Activated CD8-positive, alpha-beta memory T cell treated with anti-CD3 and anti-CD28 coated beads for 1 hour (primary cell): ENCODE measurements at places on chromosomes 3 and 15.

DNA sequence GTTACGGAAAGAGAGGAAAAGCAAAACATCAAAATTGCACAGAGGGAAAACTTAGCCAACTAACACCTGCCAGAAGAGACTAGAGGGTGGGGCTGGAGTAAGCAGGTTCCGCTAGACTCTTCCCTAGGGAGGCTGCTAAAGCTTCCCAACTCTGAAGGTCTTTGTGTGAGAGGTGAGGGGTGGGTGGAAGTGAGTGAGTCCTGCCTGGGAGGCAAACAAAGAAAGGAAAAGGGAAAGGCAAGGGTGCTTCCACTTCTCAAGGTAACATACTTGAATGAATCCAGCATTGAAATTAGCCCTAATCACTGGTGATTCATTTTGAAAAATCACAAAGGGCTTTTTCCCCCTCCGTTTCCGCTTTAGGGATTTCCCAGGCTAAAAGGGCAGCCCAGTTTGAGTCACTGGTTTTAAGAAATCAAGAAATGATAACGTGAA, 220.5 kb upstream of the ADAMTS9 start:
- DNase-seq, result no peak

- DNase-seq, result no peak
Measured at GRCh38 chr15:31468911-31469785, 142.5 kb downstream of the KLF13 start.

- DNase-seq, result no peak
Measured at GRCh38 chr15:72192416-72192815, 5.2 kb downstream of the GRAMD2A start.

GRCh38 chr15:74657846-74658245, 38.0 kb downstream of the EDC3 start:
- no peak for DNase-seq

DNA sequence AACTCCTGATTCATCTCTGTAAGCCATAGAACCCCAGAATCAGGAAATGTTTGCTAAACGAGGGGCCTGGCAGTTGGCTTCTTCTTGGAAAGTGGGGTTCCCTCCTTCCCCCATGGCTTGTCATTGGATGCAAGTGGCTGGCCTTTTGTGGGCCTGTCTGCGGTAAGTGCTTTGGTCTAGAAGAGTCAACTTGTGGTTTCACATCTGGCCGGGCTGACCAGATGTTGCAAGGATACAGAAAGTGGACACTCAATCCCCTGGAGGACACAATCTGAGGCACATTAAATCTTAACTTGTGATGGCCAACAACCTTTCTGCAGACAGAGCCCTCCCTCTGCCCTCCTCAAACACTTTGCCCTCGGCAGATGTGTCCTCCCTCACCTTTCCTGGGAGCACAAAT, 1.1 kb downstream of the FAH start:
- DNase-seq, result no peak

GRCh38 chr3:123283074-123283473, 81.3 kb downstream of the SEC22A start:
- DNase-seq, result no peak

GRCh38 chr3:31789429-31789828, 191.6 kb downstream of the OSBPL10 start:
- no peak for DNase-seq

GRCh38 chr3:172542999-172543398, 19.8 kb upstream of the TNFSF10 start:
- DNase-seq, result no peak

GRCh38 chr3:49966233-49966942, 26.4 kb downstream of the RBM6 start:
- DNase-seq, result no peak

- DNase-seq, result no peak
Measured at GRCh38 chr3:178086144-178086825, 450.0 kb upstream of the KCNMB2 start.

DNA sequence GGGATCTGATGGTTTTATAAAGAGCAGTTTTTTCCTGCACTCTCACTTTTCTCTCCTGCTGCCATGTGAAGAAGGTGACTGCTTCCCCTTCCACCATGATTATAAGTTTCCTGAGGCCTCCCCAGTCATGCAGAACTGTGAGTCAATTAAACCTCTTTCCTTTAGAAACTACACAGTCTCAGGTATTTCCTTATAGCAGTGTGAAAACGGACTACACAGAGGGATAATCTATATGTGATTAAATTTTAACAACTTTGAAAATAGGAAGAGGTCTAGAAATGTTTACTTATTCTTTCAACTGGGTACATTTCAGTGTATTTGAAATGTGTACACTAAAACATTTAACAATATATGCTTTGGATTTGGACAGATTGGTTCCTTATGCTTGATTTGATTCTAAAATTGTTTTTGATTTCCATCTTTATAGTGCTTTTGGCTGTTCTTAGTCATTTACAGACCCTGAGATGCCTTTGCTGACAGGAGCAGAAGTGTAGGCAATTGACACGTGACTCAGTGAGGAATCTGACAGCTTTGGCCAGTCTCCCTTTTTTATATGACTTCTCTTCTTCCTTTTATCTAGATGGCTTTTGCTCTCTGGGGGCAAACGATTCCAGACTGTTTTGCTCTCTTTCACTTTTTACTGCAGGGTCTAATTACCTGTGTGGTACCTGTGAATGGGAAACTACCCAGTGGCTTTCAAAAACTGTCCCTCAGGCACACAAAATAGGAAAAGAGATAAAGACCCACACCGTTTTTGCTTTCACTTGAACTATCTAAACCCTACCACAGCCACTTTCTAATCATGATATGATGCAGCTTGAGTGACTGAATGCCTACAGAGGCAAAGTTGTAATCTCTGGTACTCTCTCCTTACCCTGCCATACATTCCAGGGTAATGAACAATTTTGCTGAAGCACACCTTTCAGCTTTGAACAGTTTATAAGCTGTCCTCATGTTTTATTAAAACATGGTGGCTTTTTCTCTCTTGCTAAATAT, 422.6 kb downstream of the ROBO1 start:
- no peak for DNase-seq

GRCh38 chr3:160403028-160403545, 3.6 kb downstream of the SMC4 start:
- DNase-seq, result no peak

GRCh38 chr15:63481105-63481810, 23.1 kb upstream of the USP3 start:
- DNase-seq, result no peak

DNA sequence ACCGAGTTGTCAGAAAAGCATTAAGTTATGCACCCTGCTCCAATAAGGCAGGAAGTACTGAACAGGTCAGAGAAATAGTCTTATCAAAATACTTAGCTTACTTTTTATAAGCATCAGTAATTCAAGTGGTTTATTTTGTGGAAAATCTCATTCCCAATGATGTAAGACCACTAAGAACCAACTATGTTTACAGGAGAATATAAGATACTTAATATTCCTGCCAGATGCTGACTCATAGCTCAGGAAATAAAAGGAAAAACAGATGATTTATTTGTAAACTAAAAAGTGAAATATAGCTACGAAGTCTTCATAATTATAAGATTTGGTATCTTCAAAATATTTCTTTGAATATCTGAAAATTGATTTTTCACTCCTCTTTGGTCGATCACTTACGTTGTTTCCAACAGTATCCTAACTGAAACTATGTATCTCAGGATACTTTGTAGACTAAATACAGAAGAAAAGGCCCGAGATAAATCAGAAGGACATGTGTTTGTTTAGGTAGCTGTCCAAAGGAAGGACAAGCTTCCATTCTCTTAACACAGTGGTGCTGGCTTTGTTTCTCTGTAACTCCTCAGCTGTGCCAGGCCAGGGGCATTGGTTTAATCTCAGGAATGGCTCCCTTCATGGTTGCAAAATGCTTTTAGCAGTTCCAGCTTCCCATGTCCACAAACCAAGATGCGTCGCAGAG, 295.8 kb downstream of the GBE1 start:
- DNase-seq, result no peak

GRCh38 chr3:126973814-126974213, 9.1 kb upstream of the PLXNA1 start:
- no peak for DNase-seq

DNA sequence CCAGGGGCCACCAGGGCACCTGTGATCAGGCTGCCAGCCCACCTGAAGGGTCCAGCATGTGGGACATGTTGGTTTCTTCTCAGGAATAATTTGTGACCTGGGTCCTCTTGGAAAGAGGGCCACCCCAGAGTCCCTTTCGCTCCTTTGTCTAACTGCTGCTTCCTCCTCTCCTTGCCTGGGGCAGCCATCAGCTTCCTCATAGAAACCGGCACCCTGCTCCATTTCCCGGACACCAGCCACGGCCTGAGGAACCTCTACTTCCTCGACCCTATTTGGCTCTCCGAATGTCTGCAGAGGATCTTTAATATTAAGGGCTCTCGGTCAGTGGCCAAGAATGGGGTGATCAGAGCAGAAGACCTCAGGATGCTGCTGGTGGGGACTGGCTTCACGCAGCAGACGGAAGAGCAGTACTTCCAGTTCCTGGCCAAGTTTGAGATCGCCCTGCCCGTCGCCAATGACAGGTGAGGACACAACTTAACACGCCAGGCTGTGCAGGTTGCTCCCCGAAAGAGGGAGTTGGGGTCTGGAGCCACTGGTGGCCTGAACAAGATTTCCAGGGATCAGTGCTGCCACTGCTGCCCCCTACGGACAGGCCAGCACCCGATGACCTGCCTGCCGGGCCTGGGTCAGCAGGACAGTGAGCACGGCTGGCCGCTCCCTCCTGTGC, 109.7 kb downstream of the LRRK1 start:
- no peak for DNase-seq

GRCh38 chr3:26375843-26376530, 246.6 kb upstream of the LRRC3B start:
- no peak for DNase-seq

GRCh38 chr15:80497221-80497620, 93.0 kb downstream of the ARNT2 start:
- DNase-seq, result no peak

DNA sequence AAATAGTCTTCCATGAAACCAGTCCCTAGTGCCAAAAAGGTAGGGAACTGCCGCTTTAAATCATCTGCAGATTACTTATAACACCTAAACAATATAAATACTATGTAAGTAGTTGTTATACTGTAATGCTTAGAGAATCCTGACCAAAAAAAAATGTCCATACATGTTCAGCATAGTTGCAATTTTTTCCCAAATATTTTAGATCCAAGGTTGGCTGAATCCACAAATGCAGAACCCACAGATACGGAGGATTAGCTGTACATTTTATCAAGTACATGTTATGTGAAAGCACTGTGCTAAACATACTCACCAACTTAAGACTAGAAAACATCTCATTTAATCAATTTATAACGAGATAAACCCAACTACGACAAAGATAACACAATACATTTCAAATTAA, 9.3 kb downstream of the MSL2 start:
- DNase-seq, result no peak

DNA sequence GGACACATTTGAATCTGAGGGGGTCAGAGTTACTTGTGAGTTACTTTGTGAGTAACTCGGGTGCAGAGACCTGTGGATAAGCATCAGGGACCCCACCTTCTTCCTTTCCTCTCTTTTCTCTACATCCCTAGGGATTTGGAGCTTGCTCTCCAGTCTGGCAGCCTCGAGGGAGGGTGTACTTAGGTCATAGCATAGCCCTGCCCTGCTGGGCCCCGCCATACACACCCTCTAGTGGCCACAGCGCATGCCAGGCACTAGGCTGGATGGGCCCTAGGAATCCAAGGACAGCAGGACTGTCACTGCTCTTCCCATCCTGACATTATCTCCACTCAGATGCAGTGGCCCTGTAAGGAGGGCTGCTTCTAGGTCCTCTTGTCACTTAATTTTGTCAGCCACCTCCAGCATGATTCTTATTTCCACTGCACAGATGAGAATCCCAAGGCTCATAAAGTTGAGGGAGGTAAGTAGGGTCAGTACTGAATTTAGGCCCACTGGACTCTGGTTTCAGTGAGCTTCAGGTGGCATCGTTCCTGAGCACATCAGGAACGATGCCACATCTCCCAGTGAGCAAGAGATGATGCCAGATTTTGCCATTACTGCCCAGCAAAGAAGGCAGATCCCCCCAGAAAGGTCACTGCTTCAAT, 3.6 kb upstream of the SMAD6 start:
- no peak for DNase-seq

DNA sequence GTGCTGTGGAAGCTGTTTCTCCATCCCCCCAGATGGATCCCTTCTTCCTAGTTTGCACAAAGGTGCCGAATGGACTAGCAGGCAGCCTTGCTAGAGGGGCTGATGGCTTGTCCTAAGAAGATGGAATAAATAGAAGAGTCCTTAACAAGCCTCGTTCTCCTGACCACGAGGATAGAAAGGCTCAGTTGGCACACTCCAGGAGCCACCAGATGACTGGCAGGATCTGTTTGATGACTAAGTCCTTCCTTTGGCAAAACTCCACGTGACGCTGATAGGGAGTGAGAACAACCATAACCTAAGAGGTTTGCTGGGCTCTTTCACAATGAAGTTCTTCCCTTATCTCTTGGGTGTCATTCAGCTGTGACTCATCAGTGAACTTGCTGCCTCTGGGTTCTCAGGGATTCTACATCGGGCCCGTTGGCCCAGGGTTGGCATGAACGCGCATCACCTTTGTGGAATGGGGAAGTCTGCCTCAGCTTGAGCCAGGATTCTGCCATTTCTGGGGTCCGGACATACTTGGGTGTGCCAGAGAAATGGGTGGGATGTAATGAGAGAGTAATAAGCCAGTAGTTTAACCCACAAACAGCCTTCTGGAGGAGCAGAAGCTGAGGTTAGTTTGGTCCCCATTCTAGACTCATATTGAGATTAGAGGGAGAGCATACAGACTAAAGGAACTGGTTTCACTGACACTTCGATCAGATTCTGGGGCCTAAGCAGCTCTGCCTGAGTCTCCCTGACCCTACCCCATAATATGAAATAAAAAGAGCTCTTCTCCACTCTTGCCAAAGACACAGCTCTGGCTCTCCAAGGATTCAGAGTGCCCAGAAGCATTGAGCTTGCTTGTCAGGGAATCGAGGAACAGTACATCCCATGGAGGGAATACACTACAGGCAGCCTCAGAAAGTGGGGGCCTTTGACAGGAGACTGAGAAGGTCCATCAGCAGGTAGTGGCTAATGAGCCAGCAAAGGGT, 2.0 kb upstream of the MELTF start:
- no peak for DNase-seq

DNA sequence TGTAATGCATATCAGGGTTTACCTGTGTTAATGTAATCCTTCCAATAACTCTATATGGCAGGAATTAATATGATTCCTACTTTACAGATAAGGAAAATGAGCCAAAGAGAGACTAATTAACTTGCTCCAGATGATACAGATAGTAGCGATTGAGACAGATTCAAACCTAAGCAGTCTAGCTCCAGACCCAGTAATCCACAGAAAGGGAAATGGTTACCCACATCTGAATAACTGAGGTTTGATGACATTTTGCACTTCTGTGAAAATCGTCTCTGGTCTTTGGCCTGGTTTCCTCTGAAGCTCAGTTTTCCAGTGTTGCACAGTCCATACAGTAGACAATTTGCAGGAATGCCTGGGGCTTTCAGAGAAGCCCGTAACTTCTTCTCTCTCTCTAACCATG, 177.1 kb upstream of the UMPS start:
- no peak for DNase-seq

GRCh38 chr3:61847784-61848462, 286.6 kb downstream of the PTPRG start:
- DNase-seq, result no peak

- no peak for DNase-seq
Measured at GRCh38 chr3:141250342-141250741, 18.7 kb downstream of the PXYLP1 start.
